ENCODE measurements at places on chromosomes 5 and 9. TPM values are rescaled to one million over a fixed set of nuclear protein-coding genes. Genes with fewer than 3 reads are reported as not detected.

Gene PCDHGB5
- 8.7 TPM for total RNA-seq

Gene SAPCD2
- total RNA-seq, result 31.1 TPM

Gene ANKRD31
- not detected for total RNA-seq

Gene SLC46A2
- not detected for total RNA-seq

Gene TAF11L9
- total RNA-seq, result not detected

Gene IFNA2
- total RNA-seq, result not detected

Gene HDAC3
- 57.3 TPM for total RNA-seq

Gene PTGDS
- not detected for total RNA-seq

Gene SMIM33
- total RNA-seq, result not detected

Gene SEMA5A
- 0.04 TPM for total RNA-seq

Gene FOXD4L4
- 0.25 TPM for total RNA-seq

Gene MLANA
- total RNA-seq, result not detected

Gene IRX2
- not detected for total RNA-seq

Gene DOCK8
- total RNA-seq, result 0.78 TPM

GRCh38 chr9:88508326-88508725, 26.7 kb upstream of the NXNL2 start:
- DNase-seq, result no peak

- DNase-seq, result no peak
Observed at GRCh38 chr5:4306057-4306456, 710.4 kb downstream of the IRX1 start.

GRCh38 chr5:15366676-15367391, 133.1 kb upstream of the FBXL7 start:
- peak; percentile 87 for DNase-seq

DNA sequence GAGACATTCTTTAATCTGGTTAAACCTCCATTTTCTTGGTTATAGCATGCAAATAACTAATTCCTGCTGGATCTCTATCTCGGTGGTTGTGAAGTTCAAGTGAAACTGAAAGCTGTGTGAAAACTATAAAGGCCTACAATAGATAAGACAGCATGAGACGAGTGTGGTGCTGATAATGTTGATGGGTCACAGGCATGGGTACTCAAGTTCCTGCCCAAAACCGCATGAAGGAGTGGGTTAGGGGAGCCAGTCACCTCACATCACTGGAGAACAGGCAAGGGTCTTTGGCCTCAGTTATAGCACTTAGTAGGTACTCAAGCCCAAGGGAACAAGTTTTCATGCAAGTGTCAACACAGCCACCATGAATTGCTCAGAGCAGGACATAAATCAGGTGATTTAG, 16.7 kb downstream of the HMHB1 start:
- no peak for DNase-seq

- peak; percentile 22 for DNase-seq
Observed at GRCh38 chr9:2469681-2470221, 151.8 kb upstream of the VLDLR start.

- DNase-seq, result no peak
Observed at GRCh38 chr9:125337236-125337635, 75.6 kb downstream of the GAPVD1 start.

DNA sequence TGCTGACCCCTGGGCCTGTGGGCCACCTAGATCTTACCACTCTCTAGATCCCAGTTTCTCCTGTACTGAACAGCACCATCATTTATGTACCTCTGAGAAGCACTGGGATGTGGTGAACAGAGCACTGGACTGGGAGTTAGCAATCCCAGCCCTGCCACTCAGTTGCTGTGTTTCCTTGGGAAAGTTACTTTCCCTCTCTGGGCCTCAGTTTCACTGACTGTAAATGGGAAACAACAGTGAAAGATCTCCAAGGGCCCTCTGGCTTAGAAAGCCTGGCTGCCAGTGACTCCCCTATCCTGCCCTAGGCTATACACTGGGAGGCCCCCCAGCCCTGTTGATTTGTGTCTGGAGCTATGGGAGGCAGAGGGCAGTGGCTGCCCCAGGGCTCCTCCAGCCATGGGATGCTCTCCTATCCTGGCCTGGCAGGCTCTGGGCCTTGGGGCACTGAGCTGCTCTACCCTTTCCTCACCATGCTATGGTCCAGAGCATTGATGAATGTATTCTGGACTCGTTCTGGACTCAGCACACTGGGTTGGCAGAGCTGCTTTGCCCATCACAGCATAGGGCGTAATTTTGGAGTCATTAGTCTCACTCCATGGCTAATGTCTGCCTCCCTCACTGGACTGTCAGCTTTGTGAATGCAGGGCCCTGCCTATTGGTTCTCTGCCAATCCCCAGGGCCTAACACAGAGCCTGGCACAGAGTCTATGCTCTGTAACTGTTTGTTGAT, 99.3 kb downstream of the RGS3 start:
- no peak for DNase-seq

DNA sequence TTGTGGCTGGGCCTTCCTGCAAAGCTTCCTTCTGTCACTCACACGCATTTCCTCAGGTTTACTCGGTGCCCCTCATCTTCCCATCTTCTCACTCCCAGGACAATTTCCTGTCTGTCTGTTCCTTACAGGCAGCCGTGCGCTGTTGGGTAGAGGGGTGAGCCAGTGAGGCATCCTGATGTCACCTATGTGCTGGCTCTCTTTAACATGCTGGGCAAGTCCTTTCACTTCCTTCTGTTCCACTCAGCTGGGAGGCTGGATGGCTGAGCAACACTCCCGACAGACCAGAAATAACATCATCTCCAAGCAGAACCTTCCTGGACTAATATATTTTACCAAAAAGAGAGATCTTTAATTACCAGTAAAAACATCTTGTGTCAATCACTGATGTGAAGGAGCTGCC, 103.0 kb downstream of the HSD17B3 start:
- DNase-seq, result no peak

GRCh38 chr9:114261987-114262386, 60.9 kb upstream of the ORM1 start:
- no peak for DNase-seq

- DNase-seq, result no peak
Observed at GRCh38 chr5:168992687-168993086, 308.3 kb downstream of the SLIT3 start.

DNA sequence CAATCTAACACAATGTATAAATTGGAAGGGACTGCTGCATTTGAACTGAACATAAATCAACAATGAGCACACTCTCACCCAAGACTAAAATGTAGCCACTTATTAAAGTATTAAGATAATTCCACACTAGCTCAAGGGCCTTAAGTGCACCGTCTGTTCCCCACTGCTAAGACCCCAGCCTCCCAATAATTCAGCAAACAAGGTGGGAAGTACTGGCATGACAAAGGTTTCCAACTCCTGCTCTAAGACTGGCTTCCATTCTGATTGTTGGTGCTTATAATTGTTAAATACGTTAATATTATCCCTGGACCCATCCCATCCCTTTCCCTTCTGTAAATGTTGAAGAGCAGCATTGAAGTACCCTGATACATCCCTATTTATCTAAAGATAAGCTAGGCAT, 636.7 kb downstream of the NR2F1-AS1 start:
- DNase-seq, result no peak

GRCh38 chr5:132025403-132025971, 14.0 kb upstream of the ACSL6 start:
- DNase-seq, result no peak

DNA sequence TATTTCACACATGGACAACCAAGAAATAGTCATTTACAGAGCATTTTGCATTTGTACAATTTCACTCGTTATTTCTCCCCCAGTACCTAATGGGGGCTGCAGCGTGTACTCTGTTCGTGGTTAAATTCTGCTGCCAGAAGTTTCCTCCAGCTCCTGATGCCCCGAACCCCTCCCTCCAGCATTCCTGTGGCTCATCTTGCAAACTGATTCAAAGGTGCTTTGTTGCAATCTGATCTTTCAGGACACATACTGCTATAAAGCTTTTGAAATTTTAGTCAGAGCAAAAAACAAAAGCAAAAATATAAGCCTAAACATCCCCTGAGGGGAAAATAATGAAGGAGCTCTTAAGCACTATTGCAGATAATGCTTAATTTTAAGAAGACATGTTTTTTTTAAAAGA, 27.7 kb downstream of the UBLCP1 start:
- DNase-seq, result no peak

GRCh38 chr9:98182069-98182820, 10.2 kb downstream of the CORO2A start:
- DNase-seq, result no peak

DNA sequence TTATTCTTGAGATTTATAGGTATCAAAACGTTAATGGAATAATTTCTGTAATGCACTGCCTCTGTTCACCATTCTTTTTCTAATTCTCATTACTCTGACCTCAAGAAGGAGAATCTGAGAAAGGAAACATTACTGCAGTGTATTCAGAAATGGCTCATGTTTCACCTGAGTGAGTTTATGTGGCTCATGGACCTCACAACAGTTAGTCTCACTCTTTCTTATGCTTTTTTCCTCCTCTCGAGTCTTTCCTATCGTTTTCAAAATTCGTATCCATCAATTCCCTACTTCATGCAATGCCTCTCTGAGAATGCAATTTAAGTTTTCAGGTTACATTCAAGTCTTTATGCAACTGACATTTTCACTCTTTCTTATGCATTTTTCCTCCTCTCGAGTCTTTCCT, 9.6 kb downstream of the CDH10 start:
- DNase-seq, result no peak

- no peak for DNase-seq
Observed at GRCh38 chr9:110143950-110144545, 63.9 kb downstream of the C9orf152 start.

DNA sequence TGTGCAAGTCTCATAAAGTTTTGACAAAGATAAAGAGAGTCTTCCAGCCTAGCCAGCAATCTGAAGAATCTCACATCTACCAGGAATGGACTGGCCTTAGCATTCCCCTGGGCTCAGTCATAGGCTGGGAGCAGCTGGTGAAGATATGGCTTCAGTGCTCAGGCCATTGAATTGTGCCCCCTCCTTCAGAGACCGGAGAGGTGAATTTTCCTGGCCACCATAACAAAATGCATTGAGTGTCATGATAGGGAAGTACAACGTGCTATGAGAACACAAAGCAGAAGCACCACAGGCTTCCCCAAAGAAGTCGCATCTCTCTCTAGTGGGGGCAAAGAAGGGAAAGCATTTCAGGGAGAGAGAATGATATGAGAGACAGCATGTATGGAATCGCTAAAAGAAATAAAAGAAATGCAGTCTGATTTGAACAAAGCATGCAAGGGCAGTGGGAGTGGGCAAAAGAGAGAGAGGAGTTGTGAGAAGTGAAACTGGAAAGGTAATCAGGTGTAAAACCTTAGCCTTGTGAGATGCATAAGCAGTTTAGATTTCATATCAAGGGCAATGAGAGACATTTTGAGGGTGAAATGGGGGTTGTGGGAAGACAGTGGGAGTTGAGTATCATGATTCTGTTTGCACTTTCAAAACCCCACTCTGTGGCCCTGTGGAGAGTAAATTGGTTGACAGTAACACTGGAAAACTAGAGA, 57.1 kb upstream of the NMUR2 start:
- DNase-seq, result no peak

DNA sequence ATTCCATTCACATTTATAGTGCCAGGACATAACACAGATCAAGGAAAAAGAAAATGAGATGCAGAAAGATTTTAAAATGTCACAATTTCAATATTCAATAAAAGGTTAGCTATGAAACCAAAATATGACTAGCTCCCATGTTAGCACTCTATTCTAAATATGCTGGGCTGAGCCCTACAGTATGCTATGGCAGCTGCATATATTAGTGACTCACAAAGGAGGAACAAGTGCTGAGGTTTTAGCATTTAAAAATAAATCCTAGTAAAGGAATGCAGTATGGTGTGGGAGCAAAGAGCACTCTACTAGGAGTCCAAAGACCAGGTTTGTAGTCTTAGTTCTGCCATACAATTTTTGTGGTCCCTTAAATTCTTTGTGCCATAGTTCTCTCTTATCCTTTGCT, 118.4 kb downstream of the OXCT1 start:
- DNase-seq, result no peak

DNA sequence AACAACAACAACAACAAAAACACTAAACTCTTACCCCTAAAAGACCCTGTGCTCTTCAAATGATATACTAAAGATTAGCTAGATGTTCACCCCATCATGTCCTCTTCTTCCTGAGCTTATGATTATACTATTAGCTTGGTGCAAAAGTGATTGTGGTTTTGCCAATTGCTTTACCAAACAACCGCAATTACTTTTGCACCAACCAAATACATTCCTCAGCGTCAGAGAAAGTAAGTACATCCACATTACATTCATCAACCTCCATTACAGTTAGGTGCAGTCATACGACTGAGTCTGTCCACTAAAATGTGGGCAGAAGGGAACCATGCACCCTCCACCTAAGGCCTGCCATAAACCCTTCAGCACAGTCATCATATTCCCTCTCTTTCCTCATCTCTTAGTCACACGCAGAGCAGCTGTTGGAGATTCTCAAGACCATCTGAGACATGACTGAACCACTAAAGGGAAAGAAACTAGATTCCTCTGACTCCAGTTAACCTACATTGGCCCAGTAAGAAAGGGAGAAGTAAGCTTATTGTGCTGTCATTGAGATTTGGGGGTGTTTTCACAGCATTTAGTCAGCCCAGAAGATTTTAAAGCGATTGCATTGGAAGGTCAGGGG, 181.6 kb upstream of the TLE4 start:
- DNase-seq, result no peak

GRCh38 chr9:38103340-38103739, 34.3 kb upstream of the SHB start:
- DNase-seq, result no peak

DNA sequence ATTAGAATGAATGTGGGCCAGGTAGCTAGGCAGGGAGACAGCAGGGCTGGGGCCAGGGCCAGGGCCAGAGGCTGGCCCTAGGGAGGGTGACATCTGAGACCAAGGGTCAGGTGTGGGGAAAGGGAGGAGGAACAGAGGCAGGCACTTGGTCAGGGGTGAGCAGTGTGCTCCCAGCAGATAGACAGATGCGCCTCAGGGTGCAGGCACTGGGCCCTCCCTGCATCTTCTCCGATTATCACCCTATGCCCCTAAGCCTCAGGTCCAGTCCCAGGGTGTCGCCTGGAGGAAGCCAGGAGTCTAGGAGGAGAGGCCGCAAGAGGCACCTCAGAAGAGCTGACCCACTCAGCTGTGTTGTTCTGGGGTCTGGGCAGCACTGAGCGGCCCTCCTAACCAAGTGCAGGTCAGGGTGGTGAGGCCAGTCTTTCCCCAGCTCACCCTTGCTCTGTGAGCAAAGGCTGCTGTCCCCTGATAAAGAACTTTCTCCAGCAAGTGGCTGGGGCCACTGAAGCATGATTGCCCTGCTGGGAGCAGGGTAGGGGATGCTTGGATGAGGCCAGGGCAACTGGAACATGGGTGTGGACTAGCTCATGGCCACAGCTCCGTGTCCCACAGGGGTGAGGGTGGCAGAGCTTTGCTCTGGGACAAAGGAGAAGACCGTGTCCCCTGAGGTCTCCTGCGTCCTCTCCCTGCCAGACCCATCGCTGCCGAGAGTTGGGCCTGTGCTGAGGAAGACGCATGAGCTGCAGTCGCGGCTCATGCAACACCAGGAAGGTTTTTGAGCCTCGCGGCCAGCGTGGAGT, 2.1 kb upstream of the RASGEF1C start:
- no peak for DNase-seq

DNA sequence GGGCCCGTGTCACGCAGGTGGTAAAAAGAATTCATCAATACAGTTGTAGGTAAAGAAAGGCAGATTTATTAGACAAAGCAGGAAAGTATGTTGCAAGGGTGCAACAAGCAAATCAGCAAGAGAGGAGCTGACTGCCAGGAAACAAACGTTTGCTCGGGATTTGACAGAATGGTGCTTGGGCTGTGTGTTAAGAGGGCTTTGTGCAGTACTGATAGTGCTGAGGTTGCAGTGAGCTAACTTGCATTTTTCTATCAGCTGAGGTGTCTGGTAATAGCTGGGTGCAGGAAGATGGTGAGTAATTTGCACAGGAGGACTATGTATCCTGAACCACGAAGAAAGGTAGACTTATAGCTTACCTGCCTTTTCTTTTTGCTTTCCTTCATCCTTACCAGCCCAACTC, 3.9 kb upstream of the RARS1 start:
- no peak for DNase-seq

GRCh38 chr5:146878476-146879172, at the start of gene PPP2R2B:
Gene PPP2R2B (minus strand): TSS chr5:146878757.
- no peak for DNase-seq

All from pulmonary artery endothelial cell (primary cell).